NCI-H510A (cell line): ENCODE measurements at places on chromosomes 13 and 19.
A peak's percentile ranks its signal among the peaks of the same experiment; 100 is the strongest.

DNA sequence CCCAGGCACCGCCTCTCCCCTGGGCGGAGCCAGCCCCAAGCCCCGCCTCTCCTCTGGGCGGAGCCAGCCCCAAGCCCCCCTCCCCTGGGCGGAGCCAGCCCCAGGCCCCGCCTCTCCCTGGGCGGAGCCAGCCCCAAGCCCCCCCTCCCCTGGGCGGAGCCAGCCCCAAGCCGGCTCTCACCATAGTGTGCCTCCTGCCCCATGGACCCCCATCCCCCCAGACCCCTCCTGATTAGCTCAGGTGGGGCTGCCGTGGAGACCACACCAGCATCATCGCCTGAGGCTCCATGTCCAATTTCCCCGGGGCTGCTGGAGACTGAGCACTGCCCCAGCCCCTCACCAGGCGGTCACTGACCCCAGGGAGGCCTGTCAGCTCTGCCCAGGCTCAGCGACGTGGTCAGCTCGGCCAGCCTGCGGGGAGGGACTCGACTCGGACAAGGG is 4.2 kb upstream of the MADCAM1 start:
- DNase-seq: no peak

GRCh38 chr13:99740251-99740979 is 231.2 kb downstream of the ZIC5 start:
- no peak for DNase-seq

GRCh38 chr19:55537741-55538111 is 793 bp upstream of the SBK2 start:
- DNase-seq: no peak

- DNase-seq: no peak
These were observed 20.4 kb downstream of the MBD3L2B start for GRCh38 chr19:7000816-7001215.

DNA sequence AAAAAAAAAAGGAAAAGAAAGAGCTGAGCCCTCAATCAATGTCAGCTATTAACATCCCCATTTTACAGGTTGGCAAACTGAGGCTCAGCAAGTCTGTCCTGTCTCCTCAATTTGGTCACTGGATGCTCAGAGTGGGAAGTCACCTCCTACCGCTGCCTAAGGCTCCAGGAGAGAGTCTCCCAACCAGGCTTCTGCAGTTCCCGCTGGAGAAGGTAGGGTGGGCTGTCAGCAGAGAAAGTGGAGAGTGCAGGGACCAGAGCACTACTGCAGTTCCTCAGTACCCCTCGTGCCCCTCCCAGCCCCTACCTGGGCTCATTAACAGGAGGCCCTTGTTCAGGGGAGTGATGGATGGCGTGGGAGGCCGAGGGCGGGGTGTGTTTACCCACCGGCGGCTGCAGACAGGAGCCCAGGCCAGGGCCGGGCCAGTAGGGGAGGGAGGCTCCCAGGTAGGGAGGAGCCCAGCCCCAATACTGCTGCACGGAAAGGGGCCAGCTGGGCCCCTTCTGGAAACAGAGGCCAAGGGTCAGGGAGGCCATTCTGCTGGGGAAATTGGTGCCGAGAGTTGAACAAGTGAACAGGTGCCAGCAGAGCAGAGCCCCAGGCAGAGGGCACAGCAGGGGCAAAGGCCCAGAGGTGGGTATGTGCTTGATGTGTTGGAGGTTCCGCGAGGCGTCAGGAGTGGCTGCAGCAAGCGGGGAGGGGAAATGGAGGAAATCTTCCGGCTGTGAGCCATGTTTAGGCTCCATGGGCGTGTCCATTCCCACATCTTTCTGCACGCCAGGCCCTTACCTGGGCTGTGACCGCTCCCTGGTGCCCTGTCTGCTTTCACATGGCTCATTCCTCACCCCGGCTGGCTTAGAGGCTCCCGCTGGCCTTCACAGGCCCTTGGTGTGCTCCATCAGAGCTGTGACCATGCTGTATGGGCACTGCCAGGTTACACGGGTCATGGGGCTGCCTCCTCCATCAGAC is 7.6 kb upstream of the COMP start:
- DNase-seq: no peak

- DNase-seq: no peak
These were observed 41.6 kb upstream of the PDCD5 start for GRCh38 chr19:32539240-32539916.

DNA sequence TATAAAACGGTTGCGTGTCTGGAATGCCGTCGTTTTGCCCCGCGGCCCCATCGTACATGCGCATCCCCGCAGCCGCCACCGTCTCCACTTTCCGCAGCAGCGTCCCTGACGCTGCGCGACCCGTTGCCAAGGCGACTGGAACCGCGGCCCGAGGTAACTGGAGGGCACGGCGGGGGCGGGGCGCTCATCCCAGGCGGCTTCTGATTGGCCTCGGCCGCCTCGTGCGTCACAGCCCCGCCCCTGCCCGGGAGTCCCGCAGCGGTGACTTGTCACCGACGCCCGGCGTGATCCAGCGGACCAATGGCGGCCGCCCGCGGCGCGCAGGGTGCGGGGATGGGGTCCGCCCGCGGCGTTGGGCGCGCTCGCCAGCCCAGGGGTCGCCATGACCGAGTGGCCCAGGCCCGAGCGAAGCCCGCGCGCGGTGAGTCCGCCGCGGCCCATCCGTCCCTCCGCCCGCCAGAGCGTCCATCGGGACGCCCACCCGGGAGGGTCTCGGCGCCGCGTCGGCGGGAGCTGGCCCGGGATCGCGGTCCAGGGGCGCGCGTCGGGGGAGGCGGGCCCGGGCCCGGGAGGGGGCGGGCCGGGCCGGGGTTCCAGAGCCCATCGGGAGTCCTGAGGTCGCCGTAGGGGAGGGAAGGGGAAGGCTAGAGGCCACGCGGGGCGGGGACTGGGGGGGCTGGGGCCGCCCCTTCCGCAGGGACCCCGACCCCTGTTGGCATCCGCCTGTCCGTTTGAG is at the start of gene ZSCAN1:
Gene ZSCAN1 (plus strand): TSS at position 285 of the 736 bp plus-strand sequence. CDS start 3,812 bp downstream, outside the sequence.
- no peak for DNase-seq

DNA sequence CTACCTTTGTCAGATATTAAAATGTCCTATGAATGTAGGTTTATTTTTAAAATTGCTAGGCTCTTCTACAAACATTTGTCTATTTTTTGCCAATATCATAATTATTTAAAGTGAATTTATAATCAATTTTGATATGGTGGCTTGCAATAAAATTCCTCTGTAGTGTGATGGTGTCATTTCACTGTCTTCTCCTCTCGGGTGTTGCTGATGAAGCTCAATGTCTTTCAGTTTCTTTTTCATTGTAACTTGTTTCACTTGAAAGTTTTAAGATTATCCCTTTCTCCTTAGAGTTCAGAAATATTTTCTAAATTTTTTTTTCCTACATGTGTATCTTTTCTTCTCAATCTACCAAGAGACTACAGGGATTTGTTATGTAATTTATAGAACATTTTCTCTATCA is 267.1 kb upstream of the EDNRB start:
- no peak for DNase-seq

DNA sequence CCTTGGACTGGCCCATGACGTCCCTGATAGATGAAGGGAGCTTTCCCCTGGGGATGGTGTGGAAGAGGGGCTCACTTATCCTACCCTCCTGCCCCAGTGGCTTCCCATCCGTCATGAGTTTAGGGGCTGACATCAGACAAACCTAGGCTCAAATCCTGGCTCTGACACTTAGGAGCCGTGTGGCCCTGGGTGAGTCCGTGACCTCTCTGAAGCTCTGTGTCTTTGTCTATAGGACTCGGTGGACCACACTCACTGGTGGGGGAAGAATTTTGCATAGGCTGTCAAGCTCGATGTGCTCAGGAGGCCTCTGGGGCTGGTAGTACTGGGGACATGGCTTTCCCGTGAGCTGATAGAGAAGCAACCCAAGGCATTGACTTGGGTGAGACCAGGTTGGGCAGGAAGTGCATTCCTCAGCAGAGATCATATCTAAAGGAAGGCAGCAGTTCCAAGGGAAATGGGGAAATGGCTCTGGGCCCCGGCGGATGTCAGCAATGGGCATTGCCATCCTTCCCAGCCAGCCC is 17.4 kb upstream of the AP1M2 start:
- DNase-seq: no peak

GRCh38 chr13:114132419-114133121 is at the start of gene RASA3:
RASA3 (minus strand) TSS chr13:114132623; CDS start chr13:114132489, 134 bp downstream.
- no peak for DNase-seq

- peak; percentile 96 for DNase-seq
These were observed at the start of the genes TRAPPC2B and ZNF547 for GRCh38 chr19:57362997-57363687. TRAPPC2B (plus strand) TSS chr19:57363551; CDS start chr19:57364834, 1,283 bp downstream. ZNF547 (plus strand) TSS chr19:57363551; CDS start chr19:57368556, 5,005 bp downstream.
